Nasal cavity respiratory epithelium epithelial cell of viscerocranial mucosa (primary cell): ENCODE measurements at places on chromosomes 12 and 14. TPM values are rescaled to one million over a fixed set of nuclear protein-coding genes. Genes with fewer than 3 reads are reported as not detected.

Gene P2RX7
- under 0.01 and 2.1 TPM in 2 replicates for total RNA-seq

Gene TC2N
- total RNA-seq, result 43.4 and 45.8 TPM in 2 replicates

Gene PLEKHD1
- 0.07 TPM in 1 of 2 replicates, not detected in the other for total RNA-seq

Gene GCN1
- total RNA-seq, result 78.9 and 143 TPM in 2 replicates

Gene IFNG-AS1
- total RNA-seq, result not detected in 2 replicates

Gene ACVR1B
- total RNA-seq, result 22.2 and 23.1 TPM in 2 replicates

Gene LBHD2
- total RNA-seq, result not detected in 2 replicates

Gene DAZAP2
- total RNA-seq, result 100 and 107 TPM in 2 replicates

Gene NRIP2
- total RNA-seq, result not detected in 2 replicates

Gene GLI1
- under 0.01 and 0.14 TPM in 2 replicates for total RNA-seq

Gene SOAT2
- not detected in 2 replicates for total RNA-seq

Gene AGAP2
- total RNA-seq, result under 0.01 and 0.07 TPM in 2 replicates

Gene KIF5A
- total RNA-seq, result under 0.01 and 0.21 TPM in 2 replicates

Gene SRRM4
- total RNA-seq, result not detected in 2 replicates

Gene KERA
- not detected in 2 replicates for total RNA-seq

Gene ITPK1
- 30.1 and 35.2 TPM in 2 replicates for total RNA-seq

Gene DNAJC22
- under 0.01 TPM in 1 of 2 replicates, not detected in the other for total RNA-seq

Gene RIPK3
- 1.4 and 4.6 TPM in 2 replicates for total RNA-seq

Gene HHIPL1
- total RNA-seq, result 1.0 and 1.7 TPM in 2 replicates

Gene CYP27B1
- 1.5 and 4.1 TPM in 2 replicates for total RNA-seq

Gene RAN
- total RNA-seq, result 564 and 777 TPM in 2 replicates

Gene CLEC9A
- total RNA-seq, result not detected in 2 replicates

Gene LRTM2
- total RNA-seq, result not detected in 2 replicates

Gene CLECL1
- not detected in 2 replicates for total RNA-seq

Gene APOF
- not detected in 2 replicates for total RNA-seq

Gene EXOC3L4
- not detected in 2 replicates for total RNA-seq

Gene PCED1B
- total RNA-seq, result 1.7 and 2.6 TPM in 2 replicates

Gene RNASE1
- not detected in 2 replicates for total RNA-seq

Gene KCNC2
- not detected in 2 replicates for total RNA-seq

Gene FGF23
- total RNA-seq, result not detected in 2 replicates

Gene ACSM4
- not detected in 2 replicates for total RNA-seq
